SK-N-SH (cell line): ENCODE measurements at places on chromosomes 1 and 21.
A peak's percentile ranks its signal among the peaks of the same experiment; 100 is the strongest.

GRCh38 chr1:56374026-56374974 is 205.1 kb downstream of the PLPP3 start:
- DNase-seq: peak; percentile 68

- DNase-seq: no peak
Measured at GRCh38 chr1:184061396-184062003, 10.0 kb downstream of the TSEN15 start.

- no peak for DNase-seq
Measured at GRCh38 chr1:67741736-67742135, 56.7 kb downstream of the GADD45A start.

DNA sequence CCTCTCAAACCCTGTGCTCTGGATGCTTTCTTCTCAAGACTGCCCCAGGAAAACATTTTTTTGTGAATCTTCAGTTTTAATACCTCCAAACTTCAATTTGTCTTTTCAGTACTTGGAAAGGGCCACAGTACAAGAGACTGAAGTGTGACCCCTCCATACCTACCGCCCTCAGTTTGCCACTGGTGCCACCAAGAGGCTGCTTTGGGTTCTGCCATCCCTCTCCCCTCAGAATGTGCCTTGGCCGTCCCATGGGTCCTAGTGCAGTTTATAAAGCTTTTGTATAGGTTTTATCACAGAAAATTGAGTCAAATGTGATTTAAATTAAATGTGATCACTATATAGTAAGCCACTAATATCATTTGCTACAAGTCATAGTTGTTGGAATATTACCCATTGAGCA is 60.8 kb upstream of the PGD start:
- peak; percentile 71 for DNase-seq

DNA sequence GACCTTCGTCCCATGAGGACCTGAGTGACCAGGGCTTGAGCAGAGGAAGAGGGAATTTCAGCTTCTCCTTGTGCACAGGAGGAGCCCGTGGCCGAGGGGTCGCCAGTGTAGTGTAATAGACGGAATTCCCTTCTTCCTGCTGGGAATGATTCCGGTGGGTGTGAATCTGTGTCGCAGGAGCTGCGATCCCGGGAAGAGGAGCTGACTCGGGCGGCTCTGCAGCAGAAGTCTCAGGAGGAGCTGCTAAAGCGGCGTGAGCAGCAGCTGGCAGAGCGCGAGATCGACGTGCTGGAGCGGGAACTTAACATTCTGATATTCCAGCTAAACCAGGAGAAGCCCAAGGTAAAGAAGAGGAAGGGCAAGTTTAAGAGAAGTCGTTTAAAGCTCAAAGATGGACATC is 34.4 kb downstream of the MAP3K21 start:
- no peak for DNase-seq

DNA sequence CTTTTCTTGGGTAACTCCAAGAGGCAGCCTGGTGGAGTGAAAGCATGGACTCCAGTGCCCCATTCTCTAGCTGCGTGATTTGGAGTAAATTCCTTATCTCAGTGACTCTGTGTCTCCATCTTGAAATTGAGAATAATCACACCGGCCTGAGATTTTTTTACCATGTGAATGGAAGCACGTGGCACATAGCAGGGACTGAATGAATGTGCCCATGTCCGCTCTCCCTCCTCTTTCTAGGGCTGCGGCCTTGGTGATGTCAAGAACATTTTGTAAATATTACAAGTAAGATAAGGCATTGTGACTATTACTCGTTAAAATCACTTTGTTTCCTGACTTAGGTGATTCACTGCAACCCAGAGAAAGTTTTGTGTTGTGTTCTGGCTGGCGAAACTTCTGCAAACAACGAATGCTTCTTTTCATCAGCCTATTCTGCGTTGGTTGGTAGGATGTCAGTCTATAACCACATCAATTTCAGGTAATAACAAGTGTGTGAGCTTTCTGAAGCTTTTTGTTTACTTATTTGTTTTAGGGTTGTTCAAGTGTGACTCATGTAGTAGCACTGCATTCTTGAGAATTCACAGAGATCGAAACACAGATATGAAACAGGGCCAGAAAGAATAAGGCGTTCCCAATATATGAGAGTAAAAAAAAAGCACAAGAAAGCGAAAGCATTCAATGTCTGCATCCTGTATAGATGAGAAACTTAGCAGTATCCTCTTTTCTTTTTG is 135.7 kb upstream of the SLC45A1 start:
- DNase-seq: no peak
